Stimulated activated CD4-positive, alpha-beta T cell treated with anti-CD3 and anti-CD28 coated beads, TNF-alpha, amount 100 ng/mL, for 4 hours (primary cell): ENCODE measurements at places on chromosomes 16 and 17.
A peak's percentile ranks its signal among the peaks of the same experiment; 100 is the strongest.

GRCh38 chr17:79572136-79572925, 38.5 kb downstream of the RBFOX3 start:
- no peak for DNase-seq

DNA sequence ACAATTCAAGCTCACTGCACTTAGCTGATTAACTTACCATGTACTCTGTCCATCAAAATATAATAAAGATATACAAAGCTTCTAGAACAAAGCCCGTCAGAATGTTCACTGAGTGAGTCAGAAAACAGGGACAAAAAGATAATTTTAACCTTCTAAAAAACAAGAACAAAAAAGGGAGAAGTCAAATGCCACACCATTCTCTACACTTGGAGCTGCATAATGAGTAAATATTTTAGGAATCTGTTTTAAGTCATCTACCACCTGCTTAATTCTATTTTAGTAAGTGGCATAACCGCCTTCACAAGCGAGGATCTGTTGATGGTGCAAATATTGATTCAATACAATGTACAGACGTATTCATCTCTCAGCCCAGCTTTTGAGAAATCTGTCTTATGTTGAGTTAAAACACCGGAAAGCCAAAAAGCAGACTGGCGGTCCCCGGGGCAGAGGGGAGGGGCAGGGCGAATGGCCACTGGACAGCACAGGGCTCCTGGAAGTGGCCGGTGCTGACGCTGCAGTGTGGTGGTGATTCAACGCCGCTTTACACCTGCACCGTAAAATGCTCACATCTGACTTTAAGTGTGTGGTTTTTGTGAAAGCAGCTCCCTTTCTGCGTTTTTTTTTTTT, 20.1 kb downstream of the RAB40B start:
- no peak for DNase-seq

GRCh38 chr16:75244225-75244809, 7.1 kb downstream of the BCAR1 start:
- DNase-seq = no peak

DNA sequence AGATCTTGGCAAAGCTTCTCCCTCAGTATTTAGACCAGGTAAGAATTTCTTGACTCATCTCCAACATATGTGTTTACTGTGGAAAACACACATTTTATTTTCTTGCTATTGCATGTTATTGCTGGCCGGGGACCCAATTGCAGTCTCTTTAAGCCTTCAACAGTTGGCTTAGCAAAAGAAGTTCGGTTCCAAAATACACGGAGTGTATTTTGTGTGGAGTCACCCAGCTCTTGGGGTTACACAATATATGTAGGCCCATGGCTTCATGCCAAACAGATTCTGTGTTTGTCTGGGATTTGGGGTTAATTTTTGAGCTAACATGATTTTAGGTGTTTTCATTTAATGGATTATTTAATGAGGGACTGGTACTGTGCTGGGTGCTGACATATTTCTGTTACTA, 4.0 kb downstream of the ALDH3A2 start:
- DNase-seq = no peak

GRCh38 chr17:46964315-46965265, 14.5 kb downstream of the RPRML start:
- no peak for DNase-seq

- DNase-seq = no peak
Observed at GRCh38 chr16:80346111-80346632, 194.6 kb upstream of the DYNLRB2 start.

GRCh38 chr16:48269011-48269410, 21.7 kb upstream of the ABCC11 start:
- no peak for DNase-seq

DNA sequence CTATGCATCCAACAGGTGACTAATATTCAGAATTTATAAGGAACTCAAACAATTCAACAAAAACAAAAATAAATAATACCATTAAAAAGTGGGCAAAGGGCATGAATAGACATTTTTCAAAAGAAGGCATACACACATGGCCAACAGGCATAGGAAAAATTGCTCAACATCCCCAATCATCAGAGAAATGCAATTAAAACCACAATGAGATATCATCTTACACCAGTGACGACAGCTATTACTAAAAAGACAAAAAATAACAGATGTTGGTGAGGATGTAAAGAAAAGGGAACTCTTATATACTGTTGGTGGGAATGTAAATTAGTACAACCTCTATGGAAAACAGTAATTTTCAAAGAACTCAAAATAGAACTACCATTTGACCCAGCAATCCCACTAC, 250.4 kb upstream of the N4BP1 start:
- no peak for DNase-seq

- no peak for DNase-seq
Observed at GRCh38 chr16:740459-740763, 386 bp downstream of the CIAO3 start.

DNA sequence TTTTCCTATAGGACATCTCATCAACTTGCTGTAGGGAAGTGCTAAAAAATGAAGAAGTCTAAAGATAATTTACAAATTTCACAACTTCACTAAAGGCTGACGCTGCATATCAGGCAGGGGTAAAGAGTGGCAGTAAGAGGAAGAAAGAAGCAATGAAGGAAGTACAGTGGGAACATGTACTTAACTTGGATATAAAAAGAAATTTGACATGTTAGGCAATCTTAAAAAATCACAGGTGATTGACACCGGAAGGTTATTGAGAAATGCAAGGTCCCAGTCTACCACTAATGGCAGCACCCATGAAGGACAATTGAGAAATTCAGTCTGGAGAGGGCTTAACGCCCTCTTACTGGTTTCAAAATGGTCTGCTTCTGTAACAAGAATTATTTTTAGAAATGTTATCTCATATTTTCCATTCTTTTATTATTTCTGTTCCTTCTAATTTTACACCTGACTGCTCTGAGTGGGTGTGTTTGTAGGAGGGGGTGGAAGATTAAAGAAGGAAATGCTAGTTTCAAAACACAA, 358.1 kb downstream of the KCNJ2 start:
- no peak for DNase-seq

- DNase-seq = no peak
Observed at GRCh38 chr17:69814031-69814430, 261.0 kb upstream of the KCNJ16 start.

DNA sequence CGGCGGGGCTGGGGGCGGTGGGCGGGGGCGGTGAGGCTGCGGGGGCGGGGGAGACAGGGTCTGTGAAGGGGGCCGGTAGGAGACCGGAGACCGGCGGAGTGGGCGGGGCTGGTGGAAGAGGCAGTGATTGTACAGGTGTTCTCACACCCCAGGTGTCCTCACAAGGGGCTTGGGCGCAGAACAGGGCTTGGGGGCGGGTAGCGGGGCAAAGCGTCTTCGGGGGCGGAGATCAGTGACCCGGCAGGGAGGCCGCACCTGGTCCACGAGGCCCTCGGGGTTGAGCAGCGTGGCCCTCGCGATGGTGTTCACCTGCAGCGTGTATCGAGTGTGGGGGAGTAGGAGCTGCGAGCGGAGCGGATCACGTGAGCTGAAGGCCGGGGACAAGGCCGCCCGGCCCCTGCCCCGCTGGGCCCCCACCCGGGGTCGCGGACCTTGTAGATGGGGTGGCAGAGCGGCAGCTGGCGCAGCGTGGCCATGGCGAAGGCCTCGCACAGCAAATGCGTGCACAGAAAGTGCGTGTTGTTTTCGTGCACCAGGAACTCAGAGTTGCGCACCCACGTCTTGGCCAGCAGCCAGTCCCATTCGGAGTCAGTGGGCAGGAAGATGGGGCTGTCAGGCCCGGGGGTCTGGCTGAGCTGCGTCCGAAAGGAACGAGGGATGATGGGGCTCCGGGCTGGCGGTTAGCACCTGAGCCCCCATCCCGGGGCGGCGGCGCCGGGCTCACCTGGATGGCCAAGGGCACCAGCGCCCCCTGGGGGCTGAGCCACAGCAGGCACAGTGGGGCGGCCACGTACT, 8.5 kb downstream of the ALOXE3 start:
- peak; percentile 66 for DNase-seq

DNA sequence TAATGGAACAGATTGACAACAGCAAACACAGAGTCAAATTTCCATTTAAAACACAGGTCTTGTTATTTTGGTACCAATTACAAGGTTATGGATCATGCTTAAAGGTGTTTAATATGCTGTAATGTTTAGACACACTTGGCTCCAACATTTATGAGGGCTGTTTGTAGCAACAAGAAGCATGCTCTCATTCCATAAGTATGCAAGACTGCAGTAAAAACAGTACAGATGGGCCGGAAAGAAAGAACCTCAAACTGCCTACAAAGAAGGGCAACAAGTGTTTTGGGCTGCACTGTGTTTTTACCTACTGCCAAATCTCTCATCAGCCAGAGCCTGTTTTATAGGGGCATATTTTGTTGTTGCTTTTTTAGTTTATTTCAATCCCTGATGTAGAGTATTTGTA, 100.5 kb upstream of the HS3ST3A1 start:
- no peak for DNase-seq

DNA sequence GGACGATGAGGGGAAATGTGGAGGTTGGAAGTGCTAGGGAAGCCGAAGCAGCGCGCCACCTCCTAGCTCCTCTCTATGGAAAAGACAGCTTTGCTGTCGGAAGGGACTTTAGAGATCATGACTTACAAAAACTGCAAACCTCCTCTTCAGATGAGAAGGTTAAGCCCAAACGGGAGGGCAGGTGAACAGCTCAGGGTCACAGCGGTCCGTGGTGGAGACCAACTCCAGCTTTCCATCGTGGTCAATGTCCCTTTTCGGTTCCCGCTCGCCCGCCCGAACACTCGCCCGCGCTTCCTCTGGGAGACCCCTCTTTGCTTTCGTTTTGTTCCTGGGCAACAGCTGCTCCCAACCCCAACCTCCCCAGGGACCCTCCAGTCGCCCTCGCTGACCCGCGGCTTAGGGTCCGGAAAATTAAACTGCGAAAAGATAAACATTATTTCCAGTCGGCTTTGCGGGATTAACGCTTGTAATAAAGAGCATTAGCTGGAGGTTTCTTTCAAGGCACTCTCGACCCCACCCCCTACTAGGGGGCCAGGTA, 7.7 kb downstream of the IRX6 start:
- DNase-seq = no peak

- DNase-seq = no peak
Observed at GRCh38 chr17:48558057-48558830, 13.3 kb upstream of the HOXB2 start.

DNA sequence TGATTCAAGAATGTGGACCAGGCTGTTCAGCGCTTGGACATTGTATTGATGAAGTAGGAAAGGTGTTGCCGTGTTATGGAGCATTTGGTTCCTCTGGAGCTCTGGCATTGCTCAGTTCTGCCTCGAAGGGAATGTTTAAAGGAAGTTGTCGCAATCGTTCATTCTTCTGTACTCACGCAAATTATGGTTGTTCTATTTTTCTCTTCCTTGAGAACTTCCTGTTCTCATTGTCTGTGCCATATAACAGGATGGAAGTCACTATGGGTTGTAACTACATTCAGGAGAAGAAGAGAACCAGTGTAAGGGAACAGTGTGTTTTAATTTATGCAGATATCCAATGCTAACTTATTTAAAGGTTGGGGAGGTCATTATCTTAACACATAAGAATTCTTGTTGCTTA, 13.0 kb downstream of the PCTP start:
- no peak for DNase-seq

DNA sequence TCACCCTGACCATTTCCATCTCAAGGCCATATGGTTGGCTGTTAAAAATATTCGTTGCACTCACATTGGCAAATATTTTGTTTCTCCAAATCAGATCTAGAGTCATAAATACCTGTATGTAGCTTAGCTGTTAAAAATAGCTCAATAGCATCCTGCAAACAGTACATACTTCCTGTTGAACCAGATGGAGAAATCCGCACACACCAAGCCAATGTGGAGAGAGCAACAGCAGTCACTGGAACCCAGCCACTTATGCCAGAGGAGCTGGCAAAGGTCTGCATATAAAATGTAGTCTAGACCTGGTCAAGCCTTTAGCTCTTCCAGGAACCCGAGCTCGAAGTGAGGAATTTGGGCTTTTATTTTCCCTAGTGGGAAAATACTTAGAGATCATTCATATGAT, 146.4 kb upstream of the KCNJ16 start:
- DNase-seq = no peak
